AG04449 (cell line): ENCODE measurements at places on chromosomes 5 and 9.
A peak's percentile ranks its signal among the peaks of the same experiment; 100 is the strongest.

GRCh38 chr9:92990461-92990860 is 43.1 kb downstream of the FGD3 start:
- DNase-seq, result no peak

DNA sequence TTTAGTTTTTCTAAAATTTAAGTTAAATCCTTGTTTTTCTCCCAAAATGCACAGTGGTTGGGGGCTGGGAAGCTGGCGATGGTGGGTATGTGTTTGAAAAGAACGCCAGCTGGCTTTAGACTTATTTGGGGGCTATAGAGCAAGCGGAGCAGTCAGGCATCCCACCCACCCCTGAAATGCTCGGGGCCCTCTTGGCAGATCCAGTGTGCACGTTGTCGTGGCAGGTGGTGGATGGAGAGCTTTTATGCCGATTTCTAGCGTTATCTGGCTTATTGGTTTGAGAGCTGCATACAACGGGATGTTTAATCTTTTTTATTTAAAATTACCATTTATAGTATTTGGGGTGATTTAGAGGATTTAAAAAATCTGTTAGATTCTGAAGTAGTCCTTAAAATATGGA is 8.1 kb downstream of the BASP1 start:
- no peak for DNase-seq

- DNase-seq, result no peak
These were observed 744.6 kb downstream of the BRINP1 start for GRCh38 chr9:118624608-118625007.

DNA sequence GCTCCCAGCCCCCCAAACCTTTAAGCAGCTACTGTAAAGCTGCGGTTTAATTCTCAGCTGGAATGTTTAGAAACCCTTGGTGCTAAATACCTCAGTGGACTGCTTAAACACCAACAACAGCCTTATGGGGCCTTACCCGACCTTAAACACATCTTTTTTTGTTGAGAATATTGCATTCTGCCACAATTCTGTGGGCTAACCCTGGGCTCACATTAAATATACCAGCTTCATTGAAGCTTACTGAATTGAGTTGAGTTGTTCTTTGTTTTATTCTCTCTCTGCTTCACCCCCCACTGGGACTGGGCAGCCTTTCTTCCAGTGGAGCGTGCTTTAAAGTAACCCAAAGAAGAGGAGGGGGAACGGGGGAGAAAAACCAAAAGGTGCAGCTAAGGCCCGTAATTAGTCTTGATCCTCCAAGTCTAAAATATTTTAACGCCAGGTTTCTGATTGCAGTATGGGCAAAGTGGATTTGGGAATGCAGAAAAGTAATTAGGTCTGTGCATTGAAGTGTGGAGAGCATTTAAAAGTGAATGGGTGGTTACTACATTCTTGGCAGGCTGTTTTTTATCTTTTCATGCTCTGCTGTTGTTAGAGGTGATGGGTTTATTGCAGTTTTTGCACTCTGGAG is 281.2 kb downstream of the NR2F1-AS1 start:
- no peak for DNase-seq

DNA sequence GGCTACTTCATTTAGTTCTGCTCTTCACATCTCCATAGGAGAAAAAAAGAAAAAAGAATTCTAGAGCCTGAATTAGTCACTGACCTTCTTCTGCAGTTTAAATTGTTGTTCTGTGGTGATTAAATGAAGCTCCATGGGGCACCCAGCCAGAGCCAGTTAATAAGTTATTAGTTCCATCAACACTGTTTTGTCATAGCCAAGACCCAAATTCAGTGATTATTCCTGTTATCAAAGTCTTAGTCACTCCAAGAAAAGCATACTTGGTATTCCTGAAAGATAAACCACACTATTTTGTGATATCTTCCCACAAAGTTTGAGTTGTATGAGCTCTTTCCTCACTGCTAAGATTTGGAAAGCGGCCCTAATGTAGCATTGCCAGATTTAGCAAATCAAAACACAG is 134.8 kb upstream of the RGMB start:
- DNase-seq, result peak; percentile 86

GRCh38 chr5:122264610-122265009 is 47.4 kb upstream of the SNCAIP start:
- DNase-seq, result no peak

DNA sequence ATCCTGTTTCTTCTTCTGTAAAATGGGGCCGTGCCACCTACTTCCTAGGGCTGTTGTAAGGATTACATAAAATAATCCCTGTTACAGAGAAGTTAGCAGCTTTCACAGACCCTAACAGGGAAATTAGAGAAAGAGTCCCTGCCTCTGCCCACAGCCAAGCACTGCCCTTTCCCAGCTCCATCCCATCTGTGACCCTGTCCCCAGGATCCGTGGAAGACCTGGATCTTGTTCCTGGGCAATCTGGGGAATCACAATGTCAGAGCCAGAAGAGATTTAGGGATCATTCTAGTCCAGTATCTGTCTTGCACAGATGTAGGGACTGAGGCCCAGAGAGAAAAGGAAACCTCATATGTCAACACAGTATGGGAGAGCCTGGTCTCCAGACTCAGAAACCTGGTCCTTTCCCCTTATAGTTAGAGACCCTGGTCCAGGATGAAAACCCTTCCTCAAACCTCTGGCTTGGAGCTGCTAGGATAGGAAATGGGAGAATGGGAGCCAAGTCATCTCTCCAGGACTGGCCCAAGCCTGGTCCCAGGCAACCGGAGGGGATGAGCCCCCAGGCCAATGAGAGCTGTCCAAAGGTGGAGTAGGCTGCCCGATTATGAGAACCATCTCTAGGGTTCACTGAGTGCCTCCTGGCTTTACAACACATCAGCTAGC is 12.5 kb downstream of the LHX6 start:
- DNase-seq, result no peak

DNA sequence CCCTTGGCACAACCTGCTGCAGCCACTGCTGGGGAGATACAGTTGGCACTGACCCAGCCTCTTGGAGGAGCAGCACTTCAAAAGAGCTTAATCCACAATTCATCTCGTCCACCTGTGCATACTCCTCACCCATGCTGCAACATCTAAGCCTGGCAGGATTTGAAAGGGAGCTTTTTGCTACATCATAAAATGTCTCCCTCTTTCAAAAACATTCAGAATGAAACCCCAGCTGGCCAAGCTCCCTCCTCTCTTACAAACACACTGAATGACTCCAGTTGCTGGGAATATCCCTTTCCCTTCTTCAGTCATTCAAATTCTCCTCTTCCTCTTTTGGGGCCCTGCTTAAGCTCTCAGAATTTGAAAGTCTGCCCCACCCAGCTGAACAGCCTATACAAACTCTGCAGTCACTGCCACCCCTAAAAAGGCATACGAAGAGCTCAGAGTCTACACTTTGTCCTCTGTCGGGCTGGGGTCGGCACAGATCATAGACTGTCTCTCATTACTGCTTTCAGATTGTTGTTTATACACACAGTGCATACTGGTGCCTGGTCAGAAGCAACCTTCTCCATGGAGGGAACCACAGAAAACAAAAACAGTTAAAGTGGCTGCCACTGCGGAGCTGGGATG is 8.8 kb upstream of the C5orf15 start:
- no peak for DNase-seq

GRCh38 chr9:129221233-129221632 is 43.2 kb upstream of the IER5L start:
- no peak for DNase-seq

DNA sequence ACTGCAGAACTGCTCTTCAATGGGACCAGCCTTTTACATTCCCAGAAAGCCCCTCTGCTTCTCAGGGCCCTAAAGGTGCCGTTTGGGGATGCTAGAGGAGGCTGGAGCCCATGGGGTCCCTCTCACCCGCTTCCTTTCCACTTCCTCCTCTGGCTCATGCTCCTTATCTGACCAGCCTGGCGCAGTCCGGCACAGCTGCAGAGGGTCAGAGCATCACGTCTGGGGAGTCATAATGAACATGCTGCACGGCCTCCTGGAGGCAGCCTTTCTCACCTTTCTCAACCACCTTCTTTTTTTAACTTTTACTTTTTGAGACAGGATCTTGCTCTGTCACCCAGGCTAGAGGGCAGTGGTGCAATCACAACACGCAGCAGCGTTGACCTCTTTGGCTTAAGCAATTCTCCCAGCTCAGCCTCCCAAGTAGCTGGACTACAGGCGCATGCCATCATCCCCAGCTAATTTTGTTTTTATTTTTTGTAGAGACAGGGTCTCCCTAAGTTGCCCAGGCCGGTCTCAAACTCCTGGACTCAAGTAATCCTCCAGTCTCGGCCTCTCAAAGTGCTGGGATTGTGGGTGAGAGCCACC is 15.1 kb upstream of the TCF7 start:
- no peak for DNase-seq

DNA sequence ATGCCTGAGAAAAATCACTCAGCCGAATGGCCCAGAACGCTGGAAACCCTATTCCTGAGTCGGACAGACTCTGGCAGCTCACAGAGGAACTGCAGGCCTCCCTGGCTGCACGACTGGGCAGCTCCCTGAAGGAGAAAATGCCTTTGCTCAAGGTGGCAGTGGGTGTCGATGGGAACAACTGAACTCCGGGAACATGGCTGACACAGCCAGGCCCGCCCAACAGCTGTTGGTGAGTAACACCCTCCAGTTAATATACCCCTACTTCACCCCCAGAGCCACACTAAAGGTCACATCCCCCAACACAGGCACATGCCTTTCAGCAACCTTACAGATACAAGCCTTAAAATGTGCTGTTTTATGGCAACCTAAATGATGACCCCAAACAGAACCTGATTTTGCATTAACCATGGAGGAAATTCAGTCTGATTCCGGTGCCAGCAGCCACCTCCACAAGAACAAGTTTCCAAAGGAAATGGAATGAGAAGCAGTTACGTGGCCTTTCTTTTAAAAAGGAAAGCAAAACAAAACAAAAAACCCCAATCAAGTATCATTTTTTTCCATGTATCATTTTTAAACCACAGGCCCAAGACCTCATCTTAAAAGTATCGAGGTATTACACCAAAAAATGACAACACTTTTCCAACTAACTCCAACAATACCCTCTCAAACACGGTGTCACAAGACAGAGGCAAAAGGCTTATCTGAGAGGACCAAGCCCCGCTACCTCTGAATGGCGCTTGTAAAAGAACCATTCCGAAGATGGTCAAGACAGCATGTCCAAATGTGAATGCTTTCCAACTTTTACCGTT is 3.1 kb downstream of the KLF9 start:
- DNase-seq, result no peak
